ENCODE measurements at places on chromosomes 2 and 18.

GRCh38 chr2:42138163-42139015 is 30.8 kb upstream of the EML4 start:
- DNase-seq: peak; percentile 95
- H3K4me1 ChIP-seq: peaks cover 71% of the 10 kb centered on the region
- H3K36me3 ChIP-seq: no peaks in the 10 kb centered on the region
- peak overlapping the region; percentile 70 for H3K27ac ChIP-seq

DNA sequence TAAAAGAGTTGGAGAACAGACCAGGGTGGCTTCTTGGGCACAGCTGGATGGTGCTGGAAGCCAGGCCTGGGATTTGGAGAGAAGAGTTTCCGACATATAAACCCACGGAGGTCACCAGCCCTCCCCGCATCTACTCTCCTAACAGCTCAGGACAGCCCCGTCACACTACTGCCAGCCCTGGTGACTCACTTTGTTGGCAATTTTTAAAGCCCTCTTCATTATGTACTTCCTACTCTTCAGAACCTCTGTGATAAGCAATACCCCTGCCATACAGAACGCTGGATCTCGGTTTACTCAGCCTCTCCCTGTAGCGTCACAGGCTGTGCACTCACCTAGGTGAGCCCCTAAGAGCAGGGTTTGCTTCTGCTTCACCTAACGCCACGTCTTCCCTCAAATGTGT is 48.1 kb downstream of the ID2 start:
- H3K4me1 ChIP-seq: peaks cover 26% of the 10 kb centered on the region
- H3K4me3 ChIP-seq: no peak overlapping the region
- peak; percentile 77 for DNase-seq
- no peaks in the 10 kb centered on the region for H3K27me3 ChIP-seq

GRCh38 chr2:104028061-104028460 is 825.9 kb upstream of the POU3F3 start:
- H3K4me1 ChIP-seq: no peaks in the 10 kb centered on the region
- H3K27me3 ChIP-seq: peaks cover 35% of the 10 kb centered on the region
- no peak for DNase-seq
- H3K36me3 ChIP-seq: no peaks in the 10 kb centered on the region
- no peak overlapping the region for H3K27ac ChIP-seq

- DNase-seq: no peak
- H3K4me3 ChIP-seq: no peak overlapping the region
- H3K27me3 ChIP-seq: peaks cover 82% of the 10 kb centered on the region
- no peak overlapping the region for H3K27ac ChIP-seq
These were observed 127.7 kb downstream of the SNTG2 start for GRCh38 chr2:1078326-1078725.

GRCh38 chr2:68476454-68476853 is 9.1 kb downstream of the APLF start:
- DNase-seq: no peak
- no peaks in the 10 kb centered on the region for H3K27me3 ChIP-seq
- no peaks in the 10 kb centered on the region for H3K36me3 ChIP-seq
- no peaks in the 10 kb centered on the region for H3K4me1 ChIP-seq
- H3K4me3 ChIP-seq: no peak overlapping the region

DNA sequence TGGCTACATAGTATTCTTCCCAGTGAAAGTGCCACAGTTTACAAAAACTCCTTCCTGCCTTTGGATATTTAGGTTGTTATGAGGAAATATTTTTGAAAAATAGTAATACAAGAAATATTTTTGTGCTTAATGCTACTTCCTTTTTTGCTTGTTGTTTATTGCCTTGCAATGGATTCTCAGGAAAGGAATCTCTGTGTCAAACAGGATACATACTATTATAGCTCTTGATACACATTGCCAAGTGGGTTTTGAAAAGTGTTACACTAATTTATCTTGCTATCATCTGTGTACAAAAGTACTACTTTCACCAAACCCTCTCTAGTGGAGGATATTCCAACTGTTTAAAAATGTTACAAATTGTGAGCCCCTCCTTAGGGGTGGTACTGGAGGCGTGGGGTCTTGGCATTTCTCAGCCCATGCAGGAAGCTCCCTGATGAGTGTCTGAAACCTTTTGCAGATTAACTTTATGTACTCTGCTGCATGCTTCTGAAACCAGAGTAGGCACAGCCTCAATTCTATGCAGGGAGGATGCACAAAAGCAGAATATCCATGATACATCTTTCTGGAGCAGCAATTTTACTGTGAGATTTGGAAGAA is 54.5 kb downstream of the EVA1A start:
- peaks cover 22% of the 10 kb centered on the region for H3K36me3 ChIP-seq
- DNase-seq: no peak
- no peaks in the 10 kb centered on the region for H3K27me3 ChIP-seq
- H3K4me1 ChIP-seq: peaks cover 13% of the 10 kb centered on the region
- no peak overlapping the region for H3K4me3 ChIP-seq

DNA sequence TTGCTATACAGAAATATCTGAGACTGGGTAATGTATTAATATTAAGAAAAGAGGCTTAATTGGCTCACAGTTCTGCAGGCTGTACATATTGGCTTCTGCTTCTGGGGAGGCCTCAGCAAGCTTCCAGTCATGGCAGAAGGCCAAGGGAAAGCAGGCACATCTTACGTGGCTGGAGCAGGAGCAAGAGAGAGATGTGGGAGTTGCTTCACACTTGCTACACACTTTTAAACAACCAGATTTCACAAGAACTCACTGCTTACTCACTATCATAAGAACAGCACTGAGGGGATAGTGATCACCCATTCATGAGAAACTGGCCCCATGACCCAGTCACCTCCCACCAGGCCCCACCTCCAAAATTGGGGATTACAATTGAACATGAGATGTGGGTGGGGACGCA is 50.6 kb downstream of the MAPRE2 start:
- H3K4me3 ChIP-seq: no peak overlapping the region
- H3K36me3 ChIP-seq: no peaks in the 10 kb centered on the region
- no peak overlapping the region for H3K27ac ChIP-seq
- H3K4me1 ChIP-seq: no peaks in the 10 kb centered on the region

DNA sequence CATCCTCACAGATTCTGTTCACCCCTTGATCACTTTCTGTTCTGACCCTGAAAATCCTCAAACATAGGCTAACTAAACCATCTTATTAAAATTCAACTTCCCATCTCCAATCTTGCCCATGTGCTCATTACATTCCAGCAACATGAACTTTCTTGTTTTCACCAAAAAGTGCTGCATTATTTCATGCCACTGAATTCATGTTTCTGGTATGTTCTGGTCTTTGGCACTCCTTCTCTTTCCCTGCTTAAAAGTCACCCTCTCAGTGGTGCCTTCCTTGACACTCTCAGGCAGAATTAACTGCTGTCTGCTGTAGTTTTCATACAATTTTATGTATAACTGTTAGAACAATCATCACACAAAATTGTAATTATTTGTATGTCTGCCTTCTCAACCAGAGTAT is 247.7 kb upstream of the RBMS1 start:
- no peak for DNase-seq
- no peak overlapping the region for H3K27ac ChIP-seq
- H3K27me3 ChIP-seq: no peaks in the 10 kb centered on the region
- no peak overlapping the region for H3K4me3 ChIP-seq

DNA sequence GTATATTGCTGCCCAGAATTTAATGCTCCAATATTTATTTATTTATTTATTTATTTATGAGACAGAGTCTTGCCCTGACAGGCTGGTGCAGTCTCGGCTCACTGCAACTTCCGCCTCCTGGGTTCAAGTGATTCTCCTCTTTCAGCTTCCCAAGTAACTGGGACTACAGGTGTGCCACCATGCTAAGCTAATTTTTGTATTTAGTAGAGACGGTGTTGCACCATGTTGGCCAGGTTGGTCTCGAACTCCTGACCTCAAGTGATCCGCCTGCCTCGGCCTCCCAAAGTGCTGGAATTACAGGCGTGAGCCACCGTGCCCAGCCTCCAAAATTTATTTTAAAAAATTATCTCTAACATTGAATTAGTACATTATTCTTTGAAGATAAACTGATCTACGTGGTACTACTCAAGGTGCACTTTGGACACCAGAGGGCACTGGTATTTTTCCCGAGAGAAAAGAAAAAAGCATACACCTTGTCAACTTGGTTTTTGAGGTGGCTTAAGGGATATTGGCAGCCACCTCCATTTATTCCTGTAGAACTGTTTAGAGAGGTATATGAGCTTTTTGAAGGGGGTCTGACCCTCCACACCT is 1.4 kb upstream of the IDH1 start:
- H3K36me3 ChIP-seq: peaks cover 11% of the 10 kb centered on the region
- H3K27ac ChIP-seq: no peak overlapping the region
- H3K4me3 ChIP-seq: no peak overlapping the region
- no peaks in the 10 kb centered on the region for H3K27me3 ChIP-seq
- DNase-seq: peak; percentile 49
- peaks cover 14% of the 10 kb centered on the region for H3K4me1 ChIP-seq

DNA sequence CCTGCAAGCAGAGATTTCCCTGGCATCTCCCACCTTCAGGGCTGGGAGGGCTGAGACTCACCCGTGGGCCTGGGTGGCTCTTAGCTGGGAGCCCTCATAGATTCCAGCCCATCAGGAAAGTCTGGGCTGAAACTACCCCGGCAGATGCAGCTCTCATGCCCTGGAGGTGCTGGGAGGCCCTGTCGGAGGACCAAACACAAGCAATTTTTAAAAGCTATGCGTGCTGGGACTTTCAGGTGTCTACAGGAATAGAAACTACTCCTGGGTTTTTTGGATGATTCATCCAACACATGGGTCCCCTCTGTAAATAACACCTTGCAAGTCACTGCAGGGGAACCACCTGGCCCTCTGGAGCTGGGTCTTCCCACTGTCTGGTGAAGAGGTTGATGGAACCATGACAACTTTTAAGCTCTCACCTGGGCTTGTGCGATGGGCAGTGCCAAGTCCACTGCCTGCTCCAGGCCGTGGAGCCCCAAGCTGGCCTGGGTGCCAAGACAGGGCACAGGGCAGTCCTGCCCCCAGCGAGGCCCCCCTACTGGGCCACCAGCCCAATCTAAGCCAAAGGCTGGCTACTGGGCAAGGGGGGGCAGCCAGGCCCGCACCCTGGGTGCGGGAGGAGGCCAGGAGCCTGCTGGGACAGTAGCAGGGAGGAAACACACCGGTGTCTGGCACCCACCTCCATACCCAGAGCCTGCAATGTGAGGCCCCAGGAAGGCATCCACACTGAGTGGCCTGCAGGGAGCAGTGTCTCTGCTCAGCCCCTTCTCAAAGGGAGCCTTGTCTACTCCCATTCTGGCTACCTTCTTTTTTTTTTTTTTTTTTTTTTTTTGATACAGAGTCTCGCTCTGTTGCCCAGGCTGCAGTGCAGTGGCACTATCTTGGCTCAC is 1.1 kb upstream of the GPR55 start:
- H3K27ac ChIP-seq: no peak overlapping the region
- DNase-seq: no peak
- no peak overlapping the region for H3K4me3 ChIP-seq
- H3K27me3 ChIP-seq: no peaks in the 10 kb centered on the region

DNA sequence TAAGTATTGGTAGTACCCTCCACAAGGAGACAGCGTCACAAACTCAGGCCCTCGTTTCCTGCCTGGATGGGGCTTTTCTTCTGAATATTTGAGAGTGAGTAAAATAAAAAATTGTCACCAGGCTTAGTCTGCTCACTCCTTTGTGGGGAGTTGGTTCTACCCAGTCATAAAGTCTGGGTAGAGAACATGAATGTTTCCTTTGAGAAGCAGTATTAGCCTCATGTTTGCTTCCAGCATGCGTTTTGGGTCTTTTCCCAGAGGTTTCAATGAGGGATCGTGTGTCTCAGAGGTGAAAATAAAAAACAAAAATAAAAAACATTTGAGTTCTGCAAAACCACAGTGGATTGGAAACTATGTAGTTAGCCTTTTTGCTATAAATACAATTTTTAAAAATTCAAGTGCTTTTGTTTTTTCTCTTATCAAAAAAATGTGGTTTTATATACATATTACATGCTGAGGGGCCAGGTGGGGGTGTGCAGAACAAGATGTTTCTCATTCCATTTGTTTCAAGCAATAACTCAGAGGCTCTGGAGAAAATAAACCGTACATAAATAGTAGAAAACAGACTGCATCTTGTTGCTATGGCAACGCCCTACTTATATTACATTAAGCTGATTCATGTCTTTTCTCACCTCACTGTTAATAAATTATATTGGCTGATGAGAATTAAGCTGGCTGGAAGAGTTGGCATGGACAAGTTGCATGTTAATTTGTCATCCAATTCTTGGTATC is 225.4 kb upstream of the FBXO11 start:
- H3K27ac ChIP-seq: no peak overlapping the region
- H3K4me3 ChIP-seq: no peak overlapping the region
- no peaks in the 10 kb centered on the region for H3K27me3 ChIP-seq

DNA sequence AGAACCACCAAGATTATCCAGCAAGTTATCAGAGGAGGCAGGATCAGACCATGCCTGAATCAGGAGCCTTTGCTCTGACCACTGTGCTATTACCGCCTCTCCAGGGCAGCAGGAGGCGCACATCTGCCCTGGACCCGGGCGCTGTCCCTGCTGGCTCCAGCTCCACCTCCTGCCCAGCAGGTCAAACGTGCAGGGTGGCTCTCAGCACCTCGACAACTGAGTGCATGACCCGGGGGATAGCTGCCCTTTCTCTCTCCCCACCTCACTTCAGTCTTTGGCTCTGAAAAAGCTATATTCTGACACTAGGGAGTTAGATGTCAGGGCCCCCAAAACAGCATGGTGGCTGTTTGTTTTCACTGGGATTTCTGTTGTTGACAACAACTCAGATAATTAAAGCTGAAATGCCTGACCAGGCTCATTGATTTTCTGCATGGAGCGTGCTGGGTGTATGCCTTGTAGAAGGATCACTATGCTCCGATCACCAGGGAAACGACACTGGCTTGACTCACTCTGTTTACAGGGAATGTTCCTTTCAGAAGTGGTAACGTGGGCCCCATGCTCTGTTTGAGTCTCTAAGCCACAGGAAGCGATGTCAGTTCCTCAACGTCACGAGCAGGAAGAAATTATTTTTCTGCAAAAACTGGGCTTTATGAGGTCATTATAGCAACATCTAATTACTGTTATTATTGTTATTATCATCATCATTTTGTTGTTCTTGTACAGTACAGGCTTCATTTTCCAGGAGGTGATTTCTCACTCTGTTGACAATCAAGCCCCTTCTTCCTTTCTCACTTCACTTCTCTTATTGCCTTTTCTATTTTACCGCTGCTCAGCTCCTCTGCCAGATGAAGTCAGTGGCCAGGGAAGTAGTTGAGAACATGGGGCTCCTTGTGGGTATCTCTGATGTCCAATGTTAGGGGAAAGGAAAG is 125.6 kb downstream of the PLB1 start:
- peak overlapping the region; percentile 87 for H3K27ac ChIP-seq
- peak; percentile 92 for DNase-seq
- no peaks in the 10 kb centered on the region for H3K36me3 ChIP-seq
- H3K27me3 ChIP-seq: no peaks in the 10 kb centered on the region

DNA sequence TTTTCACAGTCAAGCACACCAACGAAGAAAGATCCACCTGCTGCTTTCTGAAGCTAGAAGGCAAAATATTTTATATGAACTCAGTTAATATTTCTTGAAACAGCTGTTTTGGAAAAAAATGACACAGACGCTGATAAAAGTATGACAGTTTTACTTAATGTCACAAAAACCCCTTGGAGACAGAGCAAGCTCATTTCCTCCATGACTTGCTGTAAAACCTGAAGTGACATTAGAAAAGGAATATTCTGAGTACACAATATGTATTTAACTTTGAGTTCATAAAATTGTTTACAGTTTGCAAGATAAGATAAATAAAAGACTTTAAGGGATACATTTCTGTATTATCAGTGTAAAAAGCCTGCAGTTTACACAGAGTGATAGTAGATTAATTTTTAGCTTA is 105.4 kb downstream of the DSEL start:
- H3K36me3 ChIP-seq: no peaks in the 10 kb centered on the region
- H3K27me3 ChIP-seq: no peaks in the 10 kb centered on the region
- no peak overlapping the region for H3K4me3 ChIP-seq
- H3K27ac ChIP-seq: no peak overlapping the region
- no peak for DNase-seq

- H3K4me1 ChIP-seq: no peaks in the 10 kb centered on the region
- H3K27ac ChIP-seq: no peak overlapping the region
- peaks cover 5% of the 10 kb centered on the region for H3K36me3 ChIP-seq
- DNase-seq: no peak
These were observed 11.6 kb downstream of the ZNF397 start for GRCh38 chr18:35252466-35252865.
